ENCODE measurements at places on chromosomes 1 and 21. TPM values are rescaled to one million over a fixed set of nuclear protein-coding genes. Genes with fewer than 3 reads are reported as not detected.

DNA sequence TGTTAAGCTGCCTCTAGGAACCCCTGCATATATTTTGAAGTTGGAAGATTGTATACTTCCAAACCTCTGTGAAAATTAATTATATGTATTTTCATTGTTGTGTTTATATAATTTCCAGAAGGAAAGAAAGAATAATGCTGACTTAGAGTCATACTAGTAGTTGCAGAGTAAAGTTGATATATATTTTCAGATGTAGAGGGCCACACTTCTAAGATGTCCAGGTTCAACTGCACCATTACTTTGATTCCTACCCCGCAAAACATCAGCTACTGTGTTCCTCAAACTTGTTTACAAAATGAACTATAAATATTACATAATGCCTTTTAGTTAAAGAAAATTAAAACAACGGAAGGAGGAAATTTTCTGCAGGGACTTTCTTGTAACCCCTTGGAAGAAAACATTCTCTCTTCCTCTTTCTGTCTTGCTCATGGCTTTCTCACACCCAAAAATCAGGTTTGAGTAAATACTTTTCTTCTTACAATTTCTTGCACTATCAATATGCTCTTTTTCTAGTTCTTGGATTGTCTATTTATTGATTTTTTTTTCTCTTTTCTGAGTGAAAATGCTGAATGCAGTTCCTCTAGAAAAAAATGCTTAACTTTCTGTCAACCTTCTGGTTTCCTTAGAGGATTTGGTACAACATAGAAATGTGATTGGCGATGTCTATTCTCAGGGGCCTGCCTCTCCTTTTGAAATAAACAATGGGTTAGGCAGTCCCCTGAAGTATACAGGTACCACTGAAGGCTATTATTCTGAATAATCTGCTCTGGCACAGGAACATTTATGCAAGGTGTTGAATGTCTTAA, 867.8 kb downstream of the TTLL7 start:
- DNase-seq, result no peak
- H3K4me3 ChIP-seq, result no peak overlapping the region
- no peaks in the 10 kb centered on the region for H3K27me3 ChIP-seq
- no peaks in the 10 kb centered on the region for H3K4me1 ChIP-seq
- H3K36me3 ChIP-seq, result no peaks in the 10 kb centered on the region

GRCh38 chr1:6513320-6513801, 21.9 kb upstream of the PLEKHG5 start:
- no peaks in the 10 kb centered on the region for H3K4me1 ChIP-seq
- no peak for DNase-seq
- no peak overlapping the region for H3K4me3 ChIP-seq

DNA sequence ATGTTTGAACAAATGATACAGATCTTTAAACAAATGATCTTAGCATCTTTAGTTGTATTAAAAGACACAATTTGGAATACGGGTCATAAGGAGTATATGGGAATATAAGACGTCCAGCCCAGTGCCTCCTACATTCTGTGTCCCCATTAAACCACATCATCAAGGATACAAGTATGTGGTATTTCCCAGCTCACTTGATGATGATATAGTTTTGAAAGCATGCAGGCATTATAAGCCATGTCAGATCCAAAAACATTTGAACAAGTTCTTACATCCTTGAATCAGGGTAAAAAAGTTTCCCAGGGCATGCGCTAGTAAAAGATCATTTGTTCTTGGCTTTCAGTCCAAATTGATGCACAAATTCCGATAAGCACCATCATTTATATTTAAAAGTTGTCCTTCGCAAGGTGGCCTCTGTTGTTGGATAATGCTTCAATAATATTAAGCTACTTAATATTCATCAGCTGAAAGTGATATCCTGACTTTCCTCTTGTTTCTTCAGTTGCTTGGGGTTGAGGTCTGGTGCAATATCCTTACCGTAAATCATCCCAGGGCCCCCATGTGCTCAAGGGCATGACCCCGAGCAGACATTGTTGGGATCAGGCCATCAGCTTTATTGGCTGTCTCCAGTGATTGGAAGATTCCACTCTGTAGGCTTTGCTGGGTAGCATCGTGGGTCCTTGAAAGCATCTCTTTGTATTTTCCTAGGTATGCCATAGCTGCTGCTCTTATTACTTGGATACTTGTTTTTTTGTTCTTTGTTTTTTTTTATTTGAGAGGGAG, 61.8 kb downstream of the CENPF start:
- no peak for DNase-seq
- no peak overlapping the region for H3K4me3 ChIP-seq
- no peaks in the 10 kb centered on the region for H3K27me3 ChIP-seq
- no peak overlapping the region for H3K27ac ChIP-seq
- H3K36me3 ChIP-seq, result no peaks in the 10 kb centered on the region

- no peak for DNase-seq
- no peaks in the 10 kb centered on the region for H3K4me1 ChIP-seq
- H3K27ac ChIP-seq, result no peak overlapping the region
- no peaks in the 10 kb centered on the region for H3K36me3 ChIP-seq
Measured at GRCh38 chr1:183674886-183675285, 21.8 kb upstream of the APOBEC4 start.

Gene PTGS2
- total RNA-seq, result 34.3 TPM

DNA sequence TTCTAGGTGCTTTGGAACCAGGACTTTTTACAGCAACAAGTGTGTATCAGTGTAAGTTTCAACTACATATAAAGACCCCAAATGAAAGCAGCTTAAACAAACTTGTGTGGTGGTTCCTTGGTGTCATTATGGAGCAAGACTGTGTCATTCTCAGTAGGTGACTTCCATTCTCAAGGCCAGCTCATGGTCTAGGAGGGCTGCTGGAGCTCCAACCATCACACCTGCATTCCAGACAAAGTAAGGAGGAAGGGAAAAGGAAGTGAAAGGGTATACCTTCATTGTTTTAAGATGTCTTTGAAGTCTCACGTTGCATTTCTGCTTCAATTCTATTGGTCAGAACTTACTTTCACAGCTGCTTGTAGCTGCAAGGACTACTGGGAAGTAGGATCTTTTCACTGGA, 188.6 kb downstream of the C1orf94 start:
- H3K4me1 ChIP-seq, result no peaks in the 10 kb centered on the region
- no peak overlapping the region for H3K27ac ChIP-seq
- H3K36me3 ChIP-seq, result no peaks in the 10 kb centered on the region

Gene PAX7
- not detected for total RNA-seq

Gene PPIAL4G
- not detected for total RNA-seq

DNA sequence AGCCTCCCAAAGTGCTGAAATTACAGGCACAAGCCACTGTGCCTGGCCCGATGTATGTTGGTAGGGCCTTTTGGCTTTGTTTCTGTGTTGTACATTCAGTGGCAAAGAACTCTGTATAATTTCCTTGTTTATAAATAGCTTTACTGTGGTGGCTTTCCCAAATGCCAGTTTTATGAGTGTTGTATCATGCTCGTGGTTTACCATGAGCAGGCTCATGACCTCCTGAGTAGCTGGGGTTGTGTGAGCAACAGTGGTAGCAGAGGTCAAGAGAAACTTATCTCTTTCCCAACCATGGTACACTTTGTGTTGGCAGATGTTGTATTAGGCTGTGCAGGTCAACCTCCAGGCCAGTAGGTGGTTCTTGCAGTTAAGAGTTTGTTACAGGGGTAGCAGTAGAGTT, 420.4 kb upstream of the BEND5 start:
- H3K27ac ChIP-seq, result no peak overlapping the region
- DNase-seq, result no peak
- H3K36me3 ChIP-seq, result no peaks in the 10 kb centered on the region

DNA sequence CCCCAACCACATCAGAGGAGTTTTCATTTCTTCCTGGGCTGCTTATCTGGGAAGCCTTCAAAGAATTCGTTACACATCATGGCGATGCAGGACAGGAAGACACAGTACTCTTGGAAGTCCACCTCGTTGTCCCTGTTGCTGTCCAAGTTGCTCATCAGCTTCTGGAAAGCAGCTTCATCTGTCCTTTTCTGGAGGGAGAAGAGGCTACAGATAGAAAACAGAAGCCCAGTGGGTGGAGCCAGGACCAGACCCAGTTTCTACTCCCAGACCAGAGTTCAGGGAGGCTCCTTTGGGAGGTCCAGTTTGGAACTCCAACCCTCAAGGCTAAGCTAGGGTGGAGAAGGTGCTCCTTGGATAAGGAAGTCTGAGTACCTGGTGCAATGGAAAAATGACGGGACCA, 1.9 kb downstream of the S100A4 start:
- H3K27ac ChIP-seq, result peak overlapping the region; percentile 94
- no peak for DNase-seq
- H3K4me1 ChIP-seq, result peaks cover 79% of the 10 kb centered on the region
- peak overlapping the region; percentile 55 for H3K4me3 ChIP-seq
